ENCODE measurements at places on chromosomes 1 and 21. TPM values are rescaled to one million over a fixed set of nuclear protein-coding genes. Genes with fewer than 3 reads are reported as not detected.

ADGRB2 gene
- 34.0 TPM for total RNA-seq

LCE1B gene
- not detected for total RNA-seq

SLAMF9 gene
- total RNA-seq: not detected

LINGO4 gene
- total RNA-seq: not detected

GJB5 gene
- total RNA-seq: not detected

FBLIM1 gene
- total RNA-seq: 8.9 TPM

KRTAP19-1 gene
- total RNA-seq: not detected

COL24A1 gene
- total RNA-seq: 15.2 TPM

RFX5 gene
- 29.8 TPM for total RNA-seq

HES2 gene
- 0.18 TPM for total RNA-seq

GABPB2 gene
- 8.3 TPM for total RNA-seq

FAM151A gene
- not detected for total RNA-seq

TSEN15 gene
- total RNA-seq: 33.3 TPM

TADA1 gene
- total RNA-seq: 33.4 TPM

All from cerebellum (tissue), 4 donors.